ENCODE measurements at places on chromosomes 13 and 19.

GRCh38 chr19:48953141-48953540 lies 1.5 kb upstream of the BAX start:
- DNase-seq = no peak

DNA sequence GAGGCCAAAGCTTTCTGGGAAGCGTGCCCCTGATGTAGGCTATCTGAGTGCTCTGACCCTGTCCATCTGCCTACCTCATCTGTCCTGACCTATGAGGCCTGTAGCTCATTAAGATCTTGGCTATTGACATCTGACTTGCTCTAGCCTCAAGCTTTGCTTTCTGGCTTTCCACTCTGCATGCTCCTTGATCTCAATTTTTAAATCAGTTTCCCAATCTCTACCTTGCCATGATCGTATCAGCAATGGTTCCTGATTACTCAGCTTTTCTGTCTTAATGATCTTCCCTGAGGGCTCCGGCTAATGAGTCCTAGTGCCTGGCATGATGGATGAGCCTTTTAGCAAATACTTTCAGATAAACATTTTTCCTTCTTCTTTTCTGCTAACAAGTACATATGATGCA lies 262.0 kb downstream of the NDFIP2 start:
- DNase-seq = no peak

- no peak for DNase-seq
Measured at GRCh38 chr19:2756477-2756876, 16.7 kb upstream of the SLC39A3 start.

DNA sequence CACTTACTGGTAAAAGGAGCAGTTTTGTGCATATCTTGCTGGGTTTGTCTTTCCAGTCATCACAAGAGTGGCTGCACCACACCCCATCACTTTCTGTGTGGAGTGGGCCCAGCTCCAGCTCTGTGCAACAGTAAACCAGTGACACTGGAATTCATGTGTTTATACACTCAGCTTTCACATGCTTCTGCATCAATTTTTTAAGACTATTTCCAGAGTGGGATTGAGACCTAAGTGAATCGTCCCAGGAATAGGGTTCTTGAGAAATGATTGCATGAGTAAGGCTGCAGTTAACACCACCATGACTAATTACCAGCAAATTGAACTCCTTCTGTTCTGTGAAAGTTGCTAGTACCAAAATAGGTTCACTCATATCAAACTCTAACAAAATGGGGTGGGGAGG lies 5.3 kb upstream of the CFAP97D2 start:
- DNase-seq = no peak

GRCh38 chr19:53907193-53907581 lies 1.9 kb upstream of the CACNG7 start:
- DNase-seq = no peak

DNA sequence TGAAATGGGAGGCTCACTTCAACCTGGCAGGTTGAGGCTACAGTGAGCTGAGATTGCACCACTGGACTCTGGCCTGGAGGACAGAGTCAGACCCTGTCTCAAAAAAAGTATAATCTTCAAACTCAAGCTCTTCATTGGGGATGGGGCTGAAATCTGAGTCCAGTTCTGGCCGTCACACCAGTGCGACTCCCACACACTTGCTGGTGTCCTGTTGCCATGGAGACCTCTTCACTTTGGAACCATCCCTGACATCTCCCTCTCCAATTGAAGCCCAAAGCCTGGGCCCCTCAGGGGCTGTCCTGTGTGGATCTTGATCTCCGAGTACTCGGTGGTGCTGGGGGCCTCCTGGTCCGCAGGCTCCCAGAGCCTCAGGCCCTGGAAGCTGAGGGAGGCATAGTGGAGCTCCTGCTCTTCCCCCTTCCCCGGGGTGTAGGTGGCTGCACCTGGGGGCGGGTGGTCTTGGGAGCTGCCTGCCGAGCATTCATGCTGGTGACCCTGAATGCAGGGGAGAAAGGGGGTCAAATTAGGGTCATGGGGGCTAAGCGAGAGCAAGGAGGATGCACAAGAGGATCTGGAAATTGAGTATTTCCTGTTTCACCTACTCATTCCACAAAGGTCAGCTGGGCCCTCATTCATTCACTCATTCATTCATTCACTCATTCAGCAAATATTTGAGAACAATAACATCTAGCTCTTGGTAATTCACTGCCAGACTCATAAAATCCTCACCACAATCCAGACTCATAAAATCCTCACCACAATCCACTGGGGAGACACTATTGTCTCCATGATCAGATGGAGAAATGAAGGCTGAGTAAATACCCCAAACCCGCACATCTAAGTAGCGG lies 11.0 kb downstream of the SIGLEC11 start:
- DNase-seq = no peak

GRCh38 chr13:24348797-24349515 lies 39.6 kb downstream of the C1QTNF9 start:
- no peak for DNase-seq

GRCh38 chr13:102700088-102701031 lies 5.5 kb upstream of the METTL21C start:
- DNase-seq = no peak

DNA sequence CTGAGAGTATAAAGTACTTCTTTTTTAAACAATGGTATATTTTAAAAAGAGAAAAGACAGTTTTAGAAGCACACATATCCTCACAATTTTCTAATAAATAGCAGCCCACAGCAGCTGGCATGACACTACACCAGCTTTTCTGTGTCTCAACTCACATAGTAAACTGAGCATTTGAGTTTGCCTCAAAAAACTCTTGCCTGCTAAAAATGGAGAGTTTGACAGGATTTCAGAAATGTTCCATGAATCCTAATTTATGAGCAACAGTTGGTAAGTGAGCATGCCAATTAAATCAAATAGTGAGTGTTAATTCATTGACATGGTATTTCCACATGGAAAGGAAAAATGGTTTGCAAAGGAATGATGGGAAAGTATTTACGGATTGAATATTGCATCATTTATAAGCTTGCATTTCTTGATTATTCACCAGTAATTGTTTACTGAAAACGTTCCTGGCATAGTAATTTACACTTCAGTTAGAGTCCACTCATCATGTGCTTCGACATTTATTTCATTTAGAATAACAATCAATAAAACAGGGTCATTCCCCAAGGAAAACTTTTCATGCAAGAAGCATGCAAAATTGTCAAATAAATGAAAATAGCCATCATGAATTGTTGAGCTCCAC lies 323.0 kb downstream of the EFNB2 start:
- DNase-seq = no peak

DNA sequence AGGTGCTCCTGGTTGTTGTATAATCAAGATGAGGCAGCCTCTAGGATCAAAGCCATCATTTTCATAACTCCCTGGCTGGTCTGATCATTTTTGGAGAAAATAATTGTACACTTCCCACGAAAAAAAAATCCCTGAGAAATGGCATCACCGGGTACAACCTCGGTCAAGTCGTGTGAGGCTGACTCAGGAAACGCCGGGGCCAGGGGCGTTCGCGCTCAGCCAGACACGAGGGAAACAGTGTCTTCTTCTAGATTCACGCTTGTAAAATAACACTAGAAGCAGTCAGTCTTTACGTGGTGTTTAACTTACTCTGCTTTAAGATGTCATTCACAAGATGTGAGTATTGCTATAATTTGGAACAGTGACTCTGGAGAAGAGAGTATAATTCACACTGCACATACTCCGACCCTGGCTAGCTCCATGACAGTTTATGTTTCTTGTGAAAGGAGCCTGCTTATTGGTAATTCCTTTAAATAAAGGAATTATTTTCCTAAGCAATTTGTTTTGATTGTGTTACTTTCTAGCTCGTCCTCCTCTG lies 109.0 kb upstream of the SOX1 start:
- no peak for DNase-seq

- DNase-seq = no peak
Measured at GRCh38 chr13:45412274-45413049, 5.7 kb downstream of the SLC25A30 start.

GRCh38 chr19:13781547-13781946 lies 7.3 kb downstream of the C19orf53 start:
- no peak for DNase-seq

GRCh38 chr13:24301911-24302310 lies 7.5 kb upstream of the C1QTNF9 start:
- no peak for DNase-seq

- DNase-seq = no peak
Measured at GRCh38 chr19:34241513-34242337, 12.6 kb upstream of the GARRE1 start.

DNA sequence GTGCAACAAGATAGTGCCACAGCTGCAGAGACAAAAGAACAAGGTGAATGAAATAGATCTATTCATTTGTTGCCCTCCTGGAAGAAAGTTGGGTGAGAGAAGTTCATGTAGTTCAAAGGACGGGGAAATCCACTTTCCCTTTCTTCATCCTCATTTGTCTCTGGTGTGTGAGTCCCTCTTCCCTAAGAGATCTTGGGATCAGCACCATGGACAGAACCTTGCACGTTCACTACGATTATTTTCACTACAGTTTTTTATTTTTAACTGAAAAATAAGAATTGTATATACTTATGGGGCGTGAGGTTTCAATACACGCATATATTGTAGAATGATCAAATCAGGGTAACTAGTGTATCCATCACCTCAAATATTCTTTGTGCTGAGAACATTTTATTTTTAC lies 29.2 kb downstream of the NLRP5 start:
- no peak for DNase-seq

DNA sequence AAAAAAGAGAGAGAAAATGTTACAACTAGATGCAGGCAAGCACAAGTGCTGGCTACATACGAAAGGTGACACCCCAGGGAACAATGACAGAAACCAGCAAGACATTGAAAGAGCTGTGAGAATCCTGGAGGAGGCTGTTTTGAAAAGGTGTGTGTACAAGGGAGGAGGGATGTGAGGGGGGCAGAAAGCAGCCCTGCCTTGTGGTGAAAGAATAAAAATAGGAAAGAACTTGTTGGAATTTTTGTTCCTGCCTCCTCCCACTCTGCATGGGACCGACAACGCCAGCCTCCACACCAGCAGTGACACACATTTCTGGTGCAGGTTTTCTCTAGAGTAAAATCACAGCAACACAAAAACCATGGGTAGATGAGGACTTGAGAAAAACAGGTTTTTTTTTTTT lies 1258.6 kb downstream of the PCDH9 start:
- DNase-seq = no peak

DNA sequence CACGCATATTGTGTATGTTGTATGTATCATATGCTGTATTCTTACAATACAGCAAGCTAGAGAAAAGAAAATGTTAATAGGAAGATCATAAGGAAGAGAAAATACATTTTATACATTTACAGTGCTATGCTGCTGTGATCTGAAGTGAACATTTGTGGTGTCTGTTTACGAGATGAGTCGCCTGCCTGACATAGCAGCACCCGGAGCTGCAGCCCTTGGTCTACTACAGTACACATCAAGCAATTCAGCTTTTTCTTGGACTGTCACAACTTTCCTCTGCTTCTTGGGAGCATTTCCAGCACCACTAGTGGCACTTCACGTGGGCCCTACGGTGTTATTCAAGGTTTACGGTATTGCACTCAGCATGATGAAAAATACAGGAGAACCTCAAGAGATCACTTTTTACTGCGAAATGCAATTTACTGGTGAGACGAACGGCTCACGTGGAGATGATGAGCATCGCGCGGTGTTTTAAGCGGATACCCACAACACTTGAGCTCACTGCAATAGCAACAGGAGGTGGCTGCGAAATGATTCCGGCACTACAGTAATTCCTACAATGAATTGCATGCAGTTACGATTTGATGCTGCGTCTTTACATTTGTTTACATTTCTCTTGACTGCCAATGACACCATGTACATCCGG lies 308.4 kb downstream of the FGF9 start:
- no peak for DNase-seq

- no peak for DNase-seq
Measured at GRCh38 chr19:1874554-1875185, 10.6 kb downstream of the ABHD17A start.

GRCh38 chr19:15776991-15777970 lies 10.2 kb upstream of the OR10H5 start:
- DNase-seq = no peak

DNA sequence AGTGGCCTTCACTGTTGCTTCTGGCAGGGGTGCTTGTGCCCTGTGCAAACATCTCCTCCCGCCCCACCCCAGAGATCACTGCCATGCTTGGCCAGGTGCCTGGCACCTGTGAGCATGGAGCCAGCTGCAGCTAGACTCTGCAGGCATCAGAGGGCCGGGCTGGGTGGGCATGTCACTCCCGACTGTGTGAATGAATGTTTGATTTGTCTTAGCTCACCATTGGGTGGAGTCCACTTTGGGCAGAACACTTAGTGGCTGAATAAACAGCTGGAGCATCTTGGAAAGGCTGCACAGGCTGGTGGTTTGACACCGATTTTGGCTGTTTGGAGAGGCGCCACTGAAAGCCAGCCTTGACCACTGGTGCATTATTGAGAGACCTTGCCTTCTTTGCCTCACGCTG lies 267.3 kb downstream of the DLEU7 start:
- no peak for DNase-seq

DNA sequence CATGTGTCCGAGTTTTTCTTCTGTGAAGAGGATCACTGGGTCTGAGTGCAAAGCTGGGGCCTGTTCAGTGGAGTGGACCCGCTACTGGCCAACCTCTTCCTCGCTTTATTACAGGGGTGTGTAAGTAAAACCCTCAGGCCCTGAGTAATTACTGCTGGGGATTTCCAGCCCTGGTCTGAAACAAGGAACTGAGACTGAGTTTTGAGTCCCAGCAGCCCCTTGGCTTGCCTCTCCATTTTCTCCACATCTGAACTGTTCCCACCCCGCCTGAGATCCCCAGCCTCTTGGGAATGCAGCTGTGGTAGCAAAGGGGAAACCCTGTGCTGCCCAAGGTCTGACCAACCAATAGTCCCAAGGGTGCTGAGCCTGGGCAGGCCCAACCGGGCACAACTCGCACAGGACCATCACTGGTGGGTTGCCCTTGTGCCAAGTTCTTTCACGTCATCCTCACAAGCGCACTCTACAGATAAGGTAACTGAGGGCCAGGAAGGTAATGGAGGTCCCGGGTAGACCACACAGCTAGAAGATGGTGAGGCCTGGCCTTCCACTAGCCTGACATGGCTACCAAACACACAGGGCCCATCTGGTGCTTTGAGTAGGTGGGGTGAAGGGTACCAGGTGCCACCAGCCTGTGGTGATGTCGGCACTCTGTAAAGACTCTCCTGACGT lies 13.7 kb upstream of the SLC35E1 start:
- DNase-seq = no peak

DNA sequence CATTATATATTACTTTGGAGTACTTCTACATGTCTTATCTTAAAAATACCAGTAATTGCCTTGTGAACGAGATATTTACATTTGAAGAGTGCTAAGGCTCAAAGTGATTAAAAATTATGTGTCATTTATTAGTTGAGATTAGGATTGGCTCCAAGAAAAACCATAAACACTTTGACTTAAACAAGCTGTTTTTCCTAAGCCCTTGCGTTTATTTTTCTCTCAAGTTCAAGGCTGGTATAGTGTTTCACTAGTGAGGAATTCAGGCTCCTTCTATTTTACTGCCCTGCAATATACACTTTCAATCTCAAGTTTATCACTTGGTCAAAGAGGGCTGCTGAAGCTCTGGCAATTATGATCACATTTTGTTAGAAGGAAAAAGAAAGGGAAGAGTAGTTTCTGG lies 49.9 kb downstream of the UFM1 start:
- DNase-seq = no peak

- DNase-seq = no peak
Measured at GRCh38 chr13:76853921-76854608, 32.1 kb downstream of the KCTD12 start.

- DNase-seq = no peak
Measured at GRCh38 chr13:31110169-31110568, 51.5 kb downstream of the HSPH1 start.
